Adrenal gland (tissue), 19 donors: ENCODE measurements at places on chromosomes 3 and 15. TPM values are rescaled to one million over a fixed set of nuclear protein-coding genes. Genes with fewer than 3 reads are reported as not detected.

DNA sequence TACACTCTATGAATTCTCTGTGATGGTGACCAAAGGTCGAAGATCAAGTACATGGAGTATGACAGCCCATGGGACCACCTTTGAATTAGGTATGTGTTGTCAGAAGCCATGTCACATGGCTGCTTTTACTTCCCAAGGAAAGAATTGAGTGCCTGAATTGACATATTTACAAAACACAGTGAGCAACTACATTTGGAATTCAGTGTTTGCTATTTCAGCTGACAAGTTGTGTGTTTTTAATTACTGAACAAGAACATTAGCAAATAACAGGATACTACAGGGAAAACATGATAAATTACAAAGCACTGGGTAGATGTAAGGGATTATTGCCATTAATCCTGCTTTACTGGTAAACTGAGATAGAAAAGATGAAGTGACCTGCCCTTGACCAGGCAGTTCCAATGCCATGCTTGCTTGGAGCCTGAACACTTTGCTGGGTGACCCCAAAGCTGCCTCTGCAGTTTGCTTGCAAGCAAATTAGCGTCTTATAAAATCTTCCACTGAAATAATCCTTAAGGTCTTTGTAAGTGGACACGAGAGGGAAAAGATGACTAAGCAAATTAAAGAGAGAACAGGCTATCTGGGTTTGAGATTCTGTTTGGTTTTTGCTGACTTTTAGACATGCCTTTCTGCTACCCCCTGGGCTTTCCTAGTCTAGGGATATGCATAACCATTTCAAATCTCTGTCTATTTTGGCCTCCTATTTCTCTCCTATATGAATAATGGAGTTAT, 98.2 kb downstream of the HCN4 start:
- DNase-seq, result no peak

- no peak for DNase-seq
Measured at GRCh38 chr15:69704229-69704628, 251.6 kb downstream of the RPLP1 start.

GRCh38 chr3:143832433-143832832, 15.8 kb downstream of the SLC9A9 start:
- no peak for DNase-seq

- no peak for DNase-seq
Measured at GRCh38 chr3:18445401-18446148, 20.4 kb upstream of the SATB1 start.

- DNase-seq, result no peak
Measured at GRCh38 chr3:155960060-155960459, 89.6 kb downstream of the GMPS start.

DNA sequence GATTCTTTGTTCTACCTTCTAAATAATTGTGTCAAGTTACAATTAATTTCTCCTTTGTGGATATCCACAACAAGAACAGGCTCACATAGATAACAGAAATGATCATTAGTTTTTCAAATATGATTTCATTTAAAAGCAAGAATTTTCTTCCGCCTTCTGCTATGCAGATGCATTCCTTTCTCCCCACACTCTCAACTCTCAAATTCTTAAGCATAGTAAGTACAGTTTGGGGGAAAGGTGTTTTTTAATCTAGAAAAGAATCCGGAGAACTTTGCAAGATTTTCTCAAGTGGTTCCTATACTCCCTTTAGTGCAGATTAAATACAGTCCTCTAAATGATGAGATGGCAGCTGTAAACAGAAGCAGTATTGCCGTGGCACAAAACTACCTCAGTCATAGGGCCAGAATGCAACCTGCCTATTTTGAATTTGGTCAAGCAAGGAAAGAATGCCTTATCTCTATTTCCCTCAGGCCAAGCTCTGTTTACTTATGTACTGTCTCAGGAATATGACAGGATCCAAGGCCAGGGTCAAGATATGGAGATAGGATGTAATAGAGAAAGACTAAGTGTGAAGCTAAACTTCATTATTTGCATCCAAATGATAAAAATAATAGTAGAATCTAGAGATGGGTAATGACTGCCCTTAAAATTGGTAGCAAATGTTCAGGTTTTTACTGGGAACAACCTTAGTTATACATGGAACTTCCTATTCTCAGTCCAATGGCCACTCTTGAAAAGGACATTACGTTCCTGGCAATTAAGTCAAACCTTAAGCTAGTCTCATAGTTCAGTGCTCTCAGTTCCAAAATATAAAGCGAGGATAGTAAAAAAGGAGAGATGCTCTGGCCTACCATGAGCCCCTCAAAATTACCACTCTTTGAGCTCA, 77.3 kb upstream of the PHLDB2 start:
- no peak for DNase-seq

DNA sequence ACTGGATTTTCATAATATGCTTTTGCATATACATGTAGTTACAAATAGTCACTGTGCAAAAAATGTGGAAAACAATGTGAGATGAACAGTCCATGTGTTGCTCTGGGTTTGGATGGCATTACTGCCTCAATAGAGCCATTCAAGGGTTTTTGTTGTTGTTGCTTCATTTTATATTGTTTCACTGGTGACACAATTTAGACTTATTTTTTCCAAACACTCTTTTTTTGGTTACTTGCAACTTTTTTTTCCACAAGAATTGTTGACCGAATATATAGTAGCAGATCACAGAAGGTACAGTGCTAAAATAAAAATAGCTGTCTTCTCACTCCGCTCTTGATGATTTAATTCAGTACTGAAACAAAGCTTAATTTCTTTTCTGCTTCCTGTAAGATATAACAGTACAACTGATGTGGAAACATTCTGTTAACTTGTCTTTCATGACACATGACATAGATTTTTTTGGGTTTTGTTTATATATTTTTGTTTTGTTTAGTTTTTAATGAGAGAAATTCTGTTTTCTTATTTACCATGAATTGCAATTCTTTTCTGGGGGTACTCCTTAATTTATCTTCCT, 618.6 kb downstream of the NAALADL2 start:
- DNase-seq, result no peak

- no peak for DNase-seq
Measured at GRCh38 chr3:184260724-184261269, 556 bp downstream of the CAMK2N2 start.

DNA sequence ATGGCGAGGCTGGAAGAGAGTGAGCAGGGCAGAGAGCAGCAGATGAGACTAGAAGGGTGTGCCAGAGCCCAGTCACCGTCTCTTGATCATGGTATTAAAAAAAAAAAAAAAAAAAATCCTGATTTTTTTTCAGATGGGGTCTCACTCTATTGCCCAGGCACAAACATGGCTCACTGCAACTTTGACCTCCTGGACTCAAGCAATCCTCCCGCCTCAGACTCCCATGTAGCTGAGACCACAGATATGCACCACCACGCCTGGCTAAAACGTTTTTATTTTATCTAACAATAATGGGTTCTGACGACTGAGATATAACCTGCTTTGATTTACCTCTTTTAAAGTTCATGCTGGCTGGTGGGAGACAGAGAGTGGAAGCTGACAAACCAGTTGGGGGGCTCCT, 4.0 kb downstream of the GNB4 start:
- DNase-seq, result no peak

Gene GREM1
- 0.69 TPM for total RNA-seq
